Astrocyte of the spinal cord (primary cell): ENCODE measurements at places on chromosomes 16 and 17.

- DNase-seq = peak; percentile 60
These were observed 199.9 kb upstream of the COX10 start for GRCh38 chr17:13869331-13869940.

GRCh38 chr16:64459821-64460220, 662.0 kb downstream of the CDH11 start:
- DNase-seq = peak; percentile 72

GRCh38 chr17:7673239-7673638, 14.1 kb downstream of the TP53 start:
- DNase-seq = no peak

DNA sequence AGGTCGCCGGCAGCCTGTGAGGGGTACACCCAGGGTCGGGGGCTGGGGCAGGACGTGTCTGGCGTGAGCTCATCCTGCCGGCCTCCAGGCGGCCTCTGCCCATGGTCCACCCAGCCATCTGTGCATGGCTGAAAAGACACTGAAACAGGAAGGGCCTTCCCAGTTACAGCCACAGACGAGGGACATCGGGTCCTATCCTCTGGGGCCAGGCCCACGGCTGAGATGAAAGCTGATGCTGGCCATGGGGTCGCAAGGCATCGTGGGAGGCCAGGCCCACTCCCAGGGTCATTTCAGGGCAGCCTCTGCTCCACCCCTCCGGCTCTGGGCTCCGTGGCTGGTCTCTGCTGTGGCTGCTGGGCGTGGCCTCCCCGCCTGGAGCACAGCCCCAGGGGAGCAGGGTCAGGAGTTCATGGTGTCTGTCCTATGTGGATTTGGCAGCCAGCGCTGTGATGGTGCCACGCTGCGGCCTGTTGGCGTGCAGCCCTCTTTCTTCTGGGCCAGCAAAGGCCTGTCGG, 16.6 kb upstream of the ATP6V0C start:
- DNase-seq = no peak

DNA sequence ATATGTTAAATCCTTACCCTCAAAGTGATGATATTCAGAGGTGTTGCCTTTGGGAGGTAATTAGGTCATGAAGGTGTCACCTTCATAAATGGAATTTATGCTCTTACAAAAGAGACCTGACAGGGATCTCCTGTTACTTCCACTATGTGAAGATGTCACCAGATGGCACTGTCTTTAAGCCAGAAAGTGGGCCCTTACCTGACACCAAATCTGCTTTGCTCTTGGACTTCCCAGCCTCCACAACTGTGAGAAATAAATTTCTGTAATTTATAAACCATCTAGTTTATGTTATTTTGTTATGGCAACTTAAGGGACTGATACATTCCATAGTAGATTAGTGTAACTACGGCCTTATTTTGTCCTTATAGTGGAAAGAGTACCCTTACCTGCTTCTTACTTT, 358.3 kb upstream of the SALL1 start:
- no peak for DNase-seq

- no peak for DNase-seq
These were observed 13.9 kb upstream of the WNT3 start for GRCh38 chr17:46832331-46832821.

- DNase-seq = no peak
These were observed 317.9 kb downstream of the MAP2K6 start for GRCh38 chr17:69732272-69732918.

DNA sequence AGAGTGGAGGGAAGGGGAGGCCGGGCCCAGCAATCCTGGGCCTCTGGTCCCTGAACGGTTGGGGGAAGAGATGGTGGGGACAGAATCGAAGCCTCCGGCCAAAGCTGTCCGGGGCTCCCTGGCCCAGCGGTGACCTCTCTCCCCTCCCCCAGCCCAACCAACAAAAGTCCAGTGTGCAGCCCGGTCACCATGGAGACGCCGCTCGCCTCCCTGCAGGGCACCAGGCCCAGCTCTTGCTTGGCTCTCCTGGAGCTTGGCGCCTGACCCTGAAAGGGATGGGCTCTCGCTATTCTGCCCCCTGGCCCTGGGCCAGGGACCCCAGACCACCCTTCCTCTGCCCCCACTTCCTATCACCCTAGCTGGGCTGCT, 1.3 kb downstream of the METRN start:
- peak; percentile 77 for DNase-seq

DNA sequence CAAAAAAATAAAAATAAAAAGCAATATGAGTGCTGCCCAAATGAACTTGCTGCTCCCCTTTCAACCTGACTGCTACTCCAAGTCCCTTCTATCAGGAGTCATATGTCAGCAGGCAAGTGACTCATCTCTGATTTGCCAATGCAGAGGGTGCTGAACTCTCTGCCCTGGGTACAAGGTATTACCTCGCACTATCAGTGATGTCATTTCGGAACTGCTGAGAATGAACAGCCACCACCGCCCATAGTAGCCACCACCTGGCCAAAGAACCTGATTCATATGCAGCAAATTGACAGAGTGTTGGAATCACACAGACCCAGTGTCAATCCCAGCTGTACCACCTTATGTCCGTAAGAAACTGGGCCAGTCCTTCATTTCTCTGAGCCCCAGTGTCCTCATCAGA, 31.2 kb downstream of the LYRM9 start:
- no peak for DNase-seq

DNA sequence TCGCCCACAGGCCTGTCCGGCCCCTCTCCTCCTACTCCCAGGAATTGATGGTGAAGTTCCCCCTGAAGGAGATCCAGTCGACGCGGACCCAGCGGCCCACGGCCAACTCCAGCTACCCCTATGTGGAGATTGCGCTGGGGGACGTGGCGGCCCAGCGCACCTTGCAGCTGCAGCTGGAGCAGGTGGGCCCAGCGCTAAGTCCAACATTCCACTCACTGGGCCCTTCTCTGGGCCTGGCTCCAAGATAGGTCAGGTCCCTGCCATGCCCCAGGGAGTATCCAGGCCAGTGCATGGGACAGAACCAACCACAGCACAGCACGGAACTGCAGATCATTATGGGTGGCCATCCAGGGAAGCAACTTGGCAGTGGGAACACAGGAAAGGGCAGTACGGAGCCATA, 9.9 kb upstream of the ALKBH5 start:
- DNase-seq = no peak

DNA sequence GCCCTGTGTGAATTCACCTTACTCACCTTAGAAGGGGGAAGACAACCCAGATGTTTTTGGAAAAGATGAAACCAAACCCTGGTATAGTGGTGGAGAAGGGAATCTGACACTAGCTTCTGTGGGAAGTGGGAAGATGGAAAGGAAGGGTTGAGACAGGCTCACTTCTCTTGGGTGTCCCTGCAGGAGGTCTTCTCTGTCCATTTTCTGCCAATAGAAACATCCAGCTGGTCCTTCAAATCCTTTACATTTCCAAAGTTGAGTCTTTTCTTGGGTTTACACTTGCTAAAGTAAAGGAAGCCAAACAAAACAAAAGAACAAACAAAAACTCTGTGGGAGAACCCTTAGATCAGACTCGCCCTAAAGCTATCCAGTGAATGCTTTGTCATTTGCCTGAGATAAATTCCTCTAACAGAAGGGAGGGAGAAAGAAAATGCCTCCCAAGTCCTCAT, 10.2 kb downstream of the HOXB1 start:
- DNase-seq = peak; percentile 43

DNA sequence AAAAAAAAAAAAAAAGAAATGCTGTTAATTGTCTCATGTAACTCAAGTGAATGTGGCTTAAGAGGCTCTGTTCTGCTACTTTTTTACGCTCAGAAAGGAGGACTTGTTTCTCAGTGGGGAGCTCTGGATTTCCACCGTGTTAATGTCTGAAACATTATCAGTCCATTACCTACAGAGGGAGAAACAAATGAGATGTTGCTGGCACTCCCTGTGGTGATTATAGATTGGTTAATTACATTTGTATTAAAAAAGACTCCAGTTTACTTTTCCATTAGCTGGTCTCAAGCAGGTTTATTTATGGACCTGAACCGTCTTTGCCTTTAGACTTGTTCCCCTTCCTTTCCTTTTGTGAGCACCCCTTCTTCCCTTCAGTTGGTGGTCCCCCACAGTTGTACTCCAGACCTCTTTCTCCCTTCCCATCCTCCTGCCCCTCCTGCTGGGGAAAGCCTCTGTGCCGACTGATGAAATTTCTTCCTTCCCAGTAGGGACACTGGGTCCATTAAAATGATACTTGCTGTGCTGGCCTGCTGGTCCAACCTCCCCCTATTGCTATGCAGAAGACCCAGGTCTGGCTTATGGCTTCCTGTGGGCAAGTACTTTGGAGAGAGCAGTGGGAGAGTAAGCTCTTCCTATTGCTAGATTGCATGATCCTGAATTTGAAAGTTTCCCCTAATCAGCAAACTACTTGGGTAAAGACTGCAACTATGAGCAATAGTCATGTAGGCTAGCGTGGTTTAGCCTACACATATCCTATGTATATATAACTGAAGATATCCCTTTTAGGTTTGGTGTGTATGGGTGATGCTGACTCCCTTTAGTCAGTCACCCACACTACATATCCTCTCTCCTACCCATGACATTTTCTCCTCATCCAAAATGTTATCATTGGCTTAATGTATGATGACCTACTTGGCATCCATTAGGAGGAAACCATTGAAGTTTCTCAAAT, 8.1 kb downstream of the CDC6 start:
- DNase-seq = no peak

- DNase-seq = peak; percentile 36
These were observed 62.9 kb downstream of the SMURF2 start for GRCh38 chr17:64599187-64599676.

DNA sequence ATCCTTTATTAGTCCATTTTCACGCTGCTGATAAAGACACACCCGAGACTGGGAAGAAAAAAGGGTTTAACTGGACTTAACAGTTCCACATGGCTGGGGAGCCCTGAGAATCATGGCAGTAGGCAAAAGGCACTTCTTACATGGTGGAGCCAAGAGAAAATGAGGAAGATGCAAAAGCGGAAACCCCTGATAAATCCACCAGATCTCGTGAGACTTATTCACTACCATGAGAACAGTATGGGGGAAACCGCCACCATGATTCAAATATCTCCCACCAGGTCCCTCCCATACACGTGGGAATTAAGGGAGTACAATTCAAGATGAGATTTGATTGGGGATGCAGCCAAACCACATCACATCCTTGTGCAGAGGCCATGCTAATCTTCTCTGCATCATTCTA, 35.0 kb upstream of the BCAR1 start:
- no peak for DNase-seq

- peak; percentile 87 for DNase-seq
These were observed 12.2 kb downstream of the BANP start for GRCh38 chr16:87963400-87963799.

GRCh38 chr17:51672065-51672464, 411.7 kb downstream of the UTP18 start:
- no peak for DNase-seq

DNA sequence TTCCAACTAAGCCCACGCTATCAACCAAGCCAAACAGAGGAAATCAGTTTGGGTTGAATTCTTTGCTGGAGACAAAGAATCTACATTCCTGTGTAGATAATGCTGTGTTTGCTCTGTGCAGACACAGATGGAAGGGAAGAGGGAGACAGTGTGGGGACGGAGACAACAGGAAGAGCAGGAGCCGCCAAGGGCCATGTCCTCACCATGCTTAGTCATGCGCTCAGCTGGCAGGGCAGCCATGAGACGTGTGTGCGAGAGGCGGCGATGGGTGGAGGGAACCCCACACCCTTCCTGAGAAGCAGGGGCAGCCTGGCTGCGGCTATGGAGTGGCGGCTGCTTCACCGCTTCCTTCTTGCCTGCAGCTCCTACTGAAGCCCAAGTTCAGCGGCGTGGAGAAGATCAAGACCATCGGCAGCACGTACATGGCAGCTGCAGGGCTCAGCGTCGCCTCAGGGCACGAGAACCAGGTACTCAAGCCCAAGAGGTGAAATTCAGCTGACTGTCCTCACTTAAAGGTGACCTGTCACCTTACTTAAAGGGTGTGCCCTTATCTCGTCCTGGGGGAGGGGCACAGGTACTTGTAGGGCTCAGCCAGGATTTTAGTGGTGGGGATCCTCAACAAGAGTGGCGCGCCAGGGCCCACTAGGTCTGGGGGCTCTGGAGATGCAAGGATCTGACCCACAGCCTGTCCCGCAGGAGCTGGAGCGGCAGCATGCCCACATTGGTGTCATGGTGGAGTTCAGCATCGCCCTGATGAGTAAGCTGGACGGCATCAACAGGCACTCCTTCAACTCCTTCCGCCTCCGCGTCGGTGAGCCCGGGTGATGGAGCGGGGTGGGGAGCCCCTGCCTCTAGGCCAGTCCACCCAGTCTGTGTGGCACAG, 47.5 kb downstream of the ADCY7 start:
- DNase-seq = peak; percentile 33

- peak; percentile 44 for DNase-seq
These were observed 49.9 kb upstream of the CPNE2 start for GRCh38 chr16:57042157-57043111.

- DNase-seq = no peak
These were observed 77.9 kb upstream of the LGALS9 start for GRCh38 chr17:27553019-27553511.

DNA sequence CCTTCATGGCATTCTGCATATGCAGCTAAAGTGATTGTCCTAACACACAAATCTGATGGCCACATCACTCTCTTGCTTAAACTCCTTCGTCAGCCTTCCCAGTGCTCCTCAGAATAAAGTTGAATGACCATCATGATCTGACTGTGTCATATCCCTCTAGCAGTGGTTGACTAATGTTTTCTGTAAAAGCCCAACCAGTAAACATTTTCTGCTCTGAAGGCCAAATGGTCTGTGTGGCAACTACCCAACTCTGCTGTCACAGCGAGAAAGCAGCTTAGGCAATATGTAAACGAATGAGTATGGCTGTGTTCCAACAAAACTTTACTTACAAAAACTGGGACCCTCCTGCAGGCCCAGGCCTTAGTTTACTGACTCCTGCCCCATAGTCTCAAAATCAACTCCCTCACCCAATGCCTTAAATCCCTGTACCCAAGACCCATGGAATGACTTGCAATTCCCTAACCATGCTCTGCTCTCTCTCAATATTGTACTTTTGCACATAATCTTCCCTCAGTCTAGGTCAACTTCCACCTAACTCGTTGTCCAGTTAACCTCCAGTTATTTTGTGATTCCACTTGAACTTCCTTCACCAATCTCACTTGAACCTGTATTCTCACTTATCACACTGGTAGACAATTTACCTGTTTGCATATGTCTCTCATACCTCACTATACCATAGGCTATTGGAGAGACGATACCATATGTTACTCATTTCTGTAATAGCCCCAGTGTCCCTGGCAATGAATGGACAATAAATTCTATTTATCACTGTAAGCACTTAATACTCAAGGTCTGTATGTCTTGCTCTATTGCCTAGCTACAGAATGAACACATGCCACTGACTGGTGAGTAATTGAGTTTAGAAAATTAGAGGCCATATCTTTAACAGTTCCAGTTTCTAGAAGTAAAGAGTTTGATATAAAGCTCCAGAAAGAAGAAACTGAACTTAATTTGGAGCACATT, 29.1 kb downstream of the TMEM100 start:
- no peak for DNase-seq

- no peak for DNase-seq
These were observed 457.5 kb downstream of the MAF start for GRCh38 chr16:79143026-79143425.

GRCh38 chr17:7144213-7144612, 29.6 kb upstream of the ASGR2 start:
- no peak for DNase-seq
